ENCODE measurements at places on chromosomes 12 and 14.

- DNase-seq = no peak
Observed at GRCh38 chr12:78888568-78888967, 24.0 kb downstream of the SYT1 start.

- no peak for DNase-seq
Observed at GRCh38 chr12:26030371-26030770, 71.9 kb downstream of the RASSF8 start.

GRCh38 chr12:39235990-39236767 is 206.7 kb downstream of the KIF21A start:
- DNase-seq = no peak

GRCh38 chr12:60872219-60872618 is 1276.4 kb downstream of the SLC16A7 start:
- no peak for DNase-seq

- no peak for DNase-seq
Observed at GRCh38 chr12:40515041-40515816, 177.0 kb upstream of the CNTN1 start.
